NCI-H526 treated with DMSO at 0.1 percent for 48 hours (cell line): ENCODE measurements at places on chromosomes 16 and 17.
A peak's percentile ranks its signal among the peaks of the same experiment; 100 is the strongest.

DNA sequence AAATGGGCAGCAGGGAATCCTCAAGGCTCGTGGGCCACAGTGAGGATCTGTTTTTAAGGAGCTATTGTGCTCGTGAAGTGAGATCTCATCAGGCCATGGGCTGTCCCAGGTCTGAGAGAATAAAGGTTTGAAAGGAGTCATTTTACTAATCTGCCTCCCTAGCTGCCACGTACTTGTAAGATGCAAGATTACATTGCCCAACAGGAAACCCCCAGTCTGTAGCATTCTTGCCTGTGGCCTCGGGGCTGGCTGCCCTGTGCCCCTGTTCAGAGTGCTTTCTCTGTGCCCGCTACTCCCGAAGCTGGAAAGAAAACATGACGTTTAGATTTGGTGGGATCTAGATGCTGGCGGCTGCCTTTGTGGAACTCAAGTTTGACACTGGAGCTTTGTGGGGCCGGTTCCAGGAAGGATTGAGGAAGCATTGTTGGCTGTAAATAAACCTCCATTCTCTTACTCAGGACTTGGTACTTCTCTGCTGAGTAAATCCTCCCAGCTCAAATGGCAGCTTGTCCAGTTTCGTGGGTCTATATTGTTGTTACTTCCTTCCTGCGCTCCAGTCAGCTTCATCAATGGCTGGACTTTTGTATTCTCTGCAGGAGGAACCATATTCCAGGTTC is 21.2 kb downstream of the SAP30BP start:
- DNase-seq: no peak

DNA sequence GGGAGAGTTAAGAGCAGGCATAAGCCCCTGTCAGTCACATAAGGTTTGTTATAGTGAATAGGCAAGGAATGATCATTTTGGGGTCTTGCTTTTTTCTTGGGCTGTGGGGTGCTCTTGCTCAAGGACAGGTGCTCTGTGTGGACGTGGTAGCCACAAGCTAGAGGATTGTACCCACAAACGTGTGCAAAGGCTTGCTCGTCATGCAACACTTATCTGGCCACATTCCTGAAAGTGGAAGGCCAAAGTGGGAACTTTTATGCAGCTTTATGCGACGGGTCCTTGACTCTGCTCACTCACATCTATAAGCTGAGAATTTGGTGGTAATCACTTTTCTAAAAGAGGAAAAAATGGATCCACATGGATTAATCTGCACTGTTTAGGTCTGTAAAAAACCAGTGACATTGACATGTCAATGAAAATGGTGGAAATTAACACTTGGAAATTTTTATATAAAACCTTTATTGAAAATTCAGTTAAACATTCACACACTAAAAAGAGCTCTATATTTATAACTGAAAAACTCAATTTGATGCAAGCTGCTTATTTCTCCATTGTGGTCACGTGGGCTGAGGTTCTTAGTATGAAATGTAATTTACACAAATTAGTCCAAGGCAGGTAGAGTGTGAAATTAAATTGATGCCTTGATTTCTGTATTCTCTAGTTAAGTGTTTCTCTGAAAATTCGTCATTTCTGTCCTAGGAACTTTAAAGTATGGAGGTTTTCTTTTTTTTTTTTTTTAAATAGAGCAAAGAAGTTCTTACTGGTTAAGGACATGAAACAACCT is 162.3 kb downstream of the MSI2 start:
- DNase-seq: no peak

GRCh38 chr17:68734931-68735330 is 133.8 kb upstream of the FAM20A start:
- no peak for DNase-seq

DNA sequence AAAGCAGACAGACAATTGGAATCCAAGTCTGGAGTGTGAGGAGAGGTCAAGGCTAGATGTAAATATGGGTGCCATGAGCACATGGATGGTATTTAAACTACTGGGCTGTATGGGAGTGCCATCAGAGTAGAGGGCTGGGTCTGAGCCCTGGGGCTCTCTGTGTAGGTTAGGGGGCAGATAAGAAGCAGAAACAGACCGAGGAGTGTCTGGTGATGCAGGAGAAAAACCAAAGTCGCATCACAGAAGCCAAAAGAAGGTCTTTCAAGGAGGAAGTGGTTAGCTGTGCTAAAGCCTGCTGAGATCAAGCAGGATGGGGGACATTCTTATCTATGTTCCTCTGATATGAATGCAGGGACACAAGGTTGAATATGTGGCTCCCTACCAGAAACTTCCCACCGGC is 1.9 kb downstream of the TSEN54 start:
- DNase-seq: no peak

DNA sequence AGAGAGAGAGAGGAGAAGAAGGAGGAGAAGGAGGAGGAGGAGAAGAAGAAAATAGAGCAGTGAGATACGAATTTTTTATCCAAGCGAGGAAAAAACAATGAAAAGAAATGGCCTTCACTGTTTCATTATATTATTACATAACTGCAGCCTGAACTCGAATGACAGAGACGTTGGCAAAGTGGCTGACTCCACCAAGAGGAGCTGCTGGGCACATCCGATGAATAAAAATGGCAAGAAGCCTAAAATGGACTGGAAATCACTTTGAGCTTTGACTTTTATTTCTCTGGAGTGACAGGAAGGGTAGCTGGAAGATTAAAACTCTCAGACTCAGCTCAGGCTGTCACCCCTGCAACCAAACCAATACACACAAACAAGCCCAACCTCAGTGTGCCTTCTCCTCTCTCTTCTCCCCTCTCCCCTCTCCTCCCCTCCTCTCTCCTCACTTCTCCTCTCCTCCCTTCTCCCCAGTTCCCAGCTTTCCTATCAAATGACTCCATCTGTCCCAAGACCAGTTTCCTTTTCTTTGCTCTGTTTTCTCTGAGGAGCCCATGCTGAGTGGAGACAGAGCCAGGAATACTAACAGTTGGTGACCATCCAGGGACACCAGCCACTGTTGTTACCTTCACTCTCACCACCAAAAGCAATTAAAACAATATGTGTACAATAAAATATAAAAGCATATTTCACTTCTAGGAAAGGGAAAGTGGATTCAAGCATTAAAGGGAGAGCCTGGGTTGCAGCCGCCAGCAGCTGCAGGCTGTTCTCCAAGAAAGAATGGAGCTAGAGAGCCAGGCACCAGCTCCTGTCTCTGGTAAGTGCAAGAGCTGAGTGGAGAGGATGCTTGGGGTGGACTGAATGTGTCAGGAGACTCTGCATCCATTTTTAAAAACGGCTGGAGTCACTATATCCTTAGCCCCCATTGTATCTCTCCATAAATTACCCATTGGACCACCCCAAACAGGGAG is 51.2 kb downstream of the SOX9 start:
- peak; percentile 79 for DNase-seq

DNA sequence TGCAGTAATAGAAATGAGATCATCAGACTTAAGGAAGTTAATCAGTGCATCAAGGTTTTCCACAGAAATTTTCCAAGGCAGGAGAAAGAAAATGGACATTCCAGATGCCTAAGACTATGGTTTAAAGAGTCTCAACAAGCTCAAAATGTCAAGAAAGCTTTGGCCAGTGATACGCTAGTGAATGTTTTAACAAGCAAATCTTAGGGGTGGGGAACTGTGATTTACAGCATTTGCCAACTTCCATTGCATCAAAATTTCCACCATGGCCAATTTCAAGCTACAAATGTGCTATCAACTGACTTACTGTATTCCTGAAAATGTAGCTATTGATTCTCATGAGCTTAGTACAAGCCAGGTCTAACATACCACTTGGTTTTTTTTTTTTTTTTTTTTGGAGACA is 82.4 kb upstream of the CLEC3A start:
- DNase-seq: no peak

DNA sequence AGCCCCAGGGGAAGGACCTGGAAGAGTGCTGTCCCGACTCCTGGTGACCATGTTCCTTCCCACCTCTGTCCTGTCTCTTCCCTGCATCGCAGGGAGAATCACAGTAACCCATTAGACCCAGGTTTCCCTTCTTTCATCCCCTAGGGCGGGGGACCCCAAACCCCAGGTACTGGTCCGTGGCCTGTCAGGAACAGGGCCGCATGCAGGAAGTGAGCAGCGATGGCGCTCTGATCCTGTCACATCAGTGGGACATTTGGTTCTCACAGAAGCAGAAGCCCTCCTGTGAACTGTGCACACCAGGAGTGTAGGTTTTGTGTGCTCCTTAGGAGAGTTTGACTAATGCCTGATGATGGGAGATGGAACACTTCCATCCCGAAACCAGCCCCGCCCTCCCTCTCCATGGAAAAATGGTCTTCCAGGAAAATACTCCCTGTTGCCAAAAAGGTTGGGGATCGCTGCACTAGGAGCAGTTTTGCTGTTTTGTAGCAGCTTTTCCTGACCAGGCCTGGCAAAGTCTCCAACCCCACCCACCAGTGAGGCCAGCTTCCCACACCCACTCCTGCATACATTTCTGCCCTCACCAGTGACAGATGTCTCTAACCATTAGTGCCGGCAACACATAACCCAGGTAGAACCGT is 10.5 kb downstream of the MNT start:
- no peak for DNase-seq

DNA sequence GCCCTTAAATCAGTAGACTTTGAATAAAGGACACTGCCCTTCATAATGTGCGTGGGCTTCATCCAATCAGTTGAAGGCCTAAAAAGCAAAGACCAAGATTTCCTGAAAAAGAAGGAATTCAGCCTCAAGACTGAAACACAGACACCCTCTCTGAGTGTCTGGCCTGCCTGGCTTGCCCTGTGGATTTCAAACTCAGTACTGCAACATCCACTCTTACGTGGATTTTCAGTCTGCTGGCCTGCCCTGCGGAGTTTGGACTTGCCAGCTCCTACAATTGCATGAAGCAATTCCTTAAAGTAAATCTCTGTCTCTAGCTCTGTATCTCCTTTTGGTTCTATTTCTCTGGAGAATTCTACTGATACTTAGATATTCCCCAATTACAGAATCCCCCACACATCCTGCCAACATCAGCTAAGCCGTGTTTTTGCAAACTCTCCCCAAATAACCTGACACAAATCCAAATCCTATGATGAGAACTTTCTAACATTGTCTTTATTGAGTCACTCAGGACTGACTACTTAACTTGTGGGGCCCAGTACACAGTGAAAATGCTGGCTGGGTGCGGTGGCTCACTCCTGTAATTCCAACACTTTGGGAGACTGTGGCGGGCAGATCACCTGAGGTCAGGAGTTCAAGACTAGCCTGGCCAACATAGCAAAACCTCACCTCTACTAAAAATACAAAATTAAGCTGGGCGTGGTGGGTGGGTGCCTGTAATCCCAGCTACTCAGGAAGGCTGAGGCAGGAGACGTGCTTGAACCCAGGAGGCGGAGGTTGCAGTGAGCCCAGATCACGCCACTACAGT is 7.2 kb upstream of the TNFRSF17 start:
- DNase-seq: no peak

DNA sequence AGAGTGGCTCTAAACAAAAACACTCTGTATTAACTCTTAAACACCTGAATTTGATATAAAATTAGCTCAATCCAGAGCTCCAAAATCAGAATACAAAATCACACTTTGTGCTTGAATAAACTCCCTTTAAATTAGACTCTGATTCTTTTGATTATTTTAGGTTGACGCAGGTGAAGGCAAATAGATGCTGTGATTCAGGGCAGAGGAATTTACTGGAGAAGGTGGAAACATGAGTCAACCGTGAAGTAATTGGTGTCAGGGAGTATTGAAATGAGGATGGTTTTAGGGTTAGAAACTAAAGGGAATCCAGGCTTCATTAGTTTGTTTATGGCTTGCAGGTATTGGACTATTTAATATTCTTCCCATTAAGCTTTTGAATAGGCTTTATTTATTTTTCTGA is 37.1 kb upstream of the TEKT1 start:
- DNase-seq: no peak

- no peak for DNase-seq
These were observed 203.3 kb downstream of the ZNF423 start for GRCh38 chr16:49652456-49653172.
